ENCODE measurements at places on chromosomes 6 and 20. TPM values are rescaled to one million over a fixed set of nuclear protein-coding genes. Genes with fewer than 3 reads are reported as not detected.

DNA sequence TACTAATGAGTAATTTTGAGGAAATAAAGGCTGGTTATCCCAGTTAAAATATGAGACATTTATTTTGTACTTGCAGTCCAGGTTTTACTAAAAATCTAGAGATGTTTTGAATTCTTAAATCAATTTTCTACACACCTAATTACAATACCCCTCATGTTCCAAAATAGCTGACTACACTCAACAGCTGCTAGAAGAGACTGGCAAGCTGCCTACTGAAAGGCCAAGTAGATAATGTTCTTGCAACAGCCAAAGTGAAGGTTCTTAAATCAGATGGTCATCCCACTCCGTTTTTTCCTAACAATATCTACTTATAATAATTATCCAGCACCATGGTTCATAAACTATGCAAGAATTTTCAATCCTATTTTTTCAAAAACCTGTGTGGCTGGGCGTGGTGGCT, 69.0 kb downstream of the DTNBP1 start:
- H3K36me3 ChIP-seq, result peaks cover 2% of the 10 kb centered on the region
- H3K4me1 ChIP-seq, result peaks cover 37% of the 10 kb centered on the region
- no peaks in the 10 kb centered on the region for H3K27me3 ChIP-seq
- H3K4me3 ChIP-seq, result no peak overlapping the region
- no peak for DNase-seq
- H3K27ac ChIP-seq, result no peak overlapping the region

GRCh38 chr6:170314983-170315382, 8.4 kb downstream of the FAM120B start:
- no peak overlapping the region for H3K4me3 ChIP-seq
- H3K4me1 ChIP-seq, result peaks cover 52% of the 10 kb centered on the region
- DNase-seq, result no peak
- H3K27ac ChIP-seq, result no peak overlapping the region

DNA sequence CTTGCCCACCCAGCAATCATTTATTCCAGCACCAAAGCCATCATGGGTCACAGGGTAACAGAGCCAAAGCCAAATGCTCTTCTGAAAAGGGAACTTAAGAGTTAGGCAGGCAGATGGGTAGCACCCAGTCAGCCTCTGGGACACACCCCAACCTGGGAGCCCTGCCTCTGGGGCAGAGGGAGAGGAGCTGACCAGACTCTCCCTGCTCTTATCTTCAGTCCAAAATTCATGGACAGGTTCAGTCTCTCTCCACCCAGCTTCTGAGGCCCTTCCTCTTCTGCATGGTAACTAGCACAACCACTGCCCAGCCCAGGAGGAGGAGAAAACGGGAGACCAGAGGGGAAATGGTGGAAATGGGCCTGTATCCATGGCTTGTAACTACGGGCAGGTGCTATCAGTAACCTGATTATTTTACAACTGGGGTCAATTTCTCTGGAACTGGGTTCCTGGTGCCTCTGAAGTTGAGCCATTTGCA, 105.4 kb downstream of the NOL4L start:
- no peak for DNase-seq
- no peaks in the 10 kb centered on the region for H3K36me3 ChIP-seq
- H3K27ac ChIP-seq, result peak overlapping the region; percentile 8
- H3K27me3 ChIP-seq, result no peaks in the 10 kb centered on the region

Gene GHRH
- not detected for total RNA-seq

- peaks cover 26% of the 10 kb centered on the region for H3K4me1 ChIP-seq
- no peaks in the 10 kb centered on the region for H3K27me3 ChIP-seq
- H3K27ac ChIP-seq, result no peak overlapping the region
- H3K36me3 ChIP-seq, result no peaks in the 10 kb centered on the region
Observed at GRCh38 chr6:107673076-107673494, 151.0 kb downstream of the SCML4 start.

Gene FAM209A
- total RNA-seq, result 1.1 TPM

DNA sequence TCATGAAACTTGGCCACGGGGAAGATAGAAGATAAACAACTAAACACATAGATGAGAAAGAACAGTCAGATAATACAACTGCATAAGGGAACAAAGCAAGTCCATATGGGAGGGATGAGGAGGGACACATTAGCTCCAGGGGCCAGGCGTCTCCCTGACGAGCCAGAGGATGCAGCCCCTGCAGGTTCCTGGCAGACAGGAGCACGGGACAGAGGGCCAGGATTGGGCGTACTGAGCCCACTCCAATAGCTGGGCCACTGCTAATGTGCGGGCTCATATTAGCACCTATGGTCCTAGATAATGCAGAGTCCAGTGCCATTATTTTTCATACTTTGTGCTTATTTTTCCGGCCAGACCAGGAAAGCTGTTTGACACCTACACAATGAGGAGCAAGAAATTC, 182.9 kb downstream of the ANKRD60 start:
- H3K27ac ChIP-seq, result no peak overlapping the region
- H3K4me1 ChIP-seq, result no peaks in the 10 kb centered on the region
- no peaks in the 10 kb centered on the region for H3K36me3 ChIP-seq
- DNase-seq, result no peak

Gene SLC17A3
- total RNA-seq, result not detected

GRCh38 chr6:26045065-26045927, 41.9 kb upstream of the HFE start:
- peak; percentile 85 for DNase-seq
- H3K4me1 ChIP-seq, result peaks cover 10% of the 10 kb centered on the region
- H3K27ac ChIP-seq, result peak overlapping the region; percentile 96

Gene SLC22A7
- total RNA-seq, result not detected

Gene CGA
- not detected for total RNA-seq

DNA sequence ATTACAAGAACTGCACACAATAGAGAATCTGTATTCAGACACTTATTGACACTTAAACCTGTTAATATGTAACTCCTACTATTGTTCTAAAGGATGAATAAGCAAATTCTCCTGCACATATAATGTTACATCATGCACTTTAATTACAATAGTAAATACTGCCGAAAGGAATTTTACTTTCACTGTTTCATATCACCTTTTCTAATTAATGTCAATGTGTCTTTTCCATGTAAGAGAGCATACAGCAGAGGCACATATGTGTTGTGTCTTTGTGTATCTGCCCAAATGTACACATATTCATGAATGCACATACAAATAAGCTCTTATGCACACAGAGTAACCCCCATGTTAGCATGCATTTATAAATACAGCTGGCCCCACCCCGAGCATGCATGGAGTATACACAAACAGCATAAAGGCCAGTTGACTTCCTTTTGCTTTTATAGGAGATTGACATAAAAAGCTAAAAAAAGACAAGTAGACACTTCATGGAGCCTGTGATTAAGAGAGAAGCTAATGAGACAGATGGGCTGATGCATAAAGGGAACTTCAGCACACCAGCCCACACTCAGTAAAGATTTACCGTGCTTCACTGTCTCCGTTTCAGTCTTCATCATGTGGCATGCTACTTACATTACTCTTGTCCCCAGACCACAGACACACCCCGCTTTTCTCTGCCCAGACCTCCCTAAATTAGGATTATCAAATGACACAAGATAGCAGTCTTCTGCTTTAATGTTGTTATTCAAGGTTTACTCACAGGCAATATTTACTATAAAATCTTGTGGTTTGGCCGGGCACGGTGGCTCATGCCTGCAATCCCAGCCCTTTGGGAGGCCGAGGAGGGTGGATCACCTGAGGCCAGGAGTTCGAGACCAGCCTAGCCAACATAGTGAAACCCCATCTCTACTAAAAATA, 184.6 kb downstream of the ATXN1 start:
- no peak overlapping the region for H3K4me3 ChIP-seq
- peaks cover 4% of the 10 kb centered on the region for H3K4me1 ChIP-seq
- H3K36me3 ChIP-seq, result peaks cover 26% of the 10 kb centered on the region
- no peaks in the 10 kb centered on the region for H3K27me3 ChIP-seq
- H3K27ac ChIP-seq, result no peak overlapping the region
- DNase-seq, result no peak

DNA sequence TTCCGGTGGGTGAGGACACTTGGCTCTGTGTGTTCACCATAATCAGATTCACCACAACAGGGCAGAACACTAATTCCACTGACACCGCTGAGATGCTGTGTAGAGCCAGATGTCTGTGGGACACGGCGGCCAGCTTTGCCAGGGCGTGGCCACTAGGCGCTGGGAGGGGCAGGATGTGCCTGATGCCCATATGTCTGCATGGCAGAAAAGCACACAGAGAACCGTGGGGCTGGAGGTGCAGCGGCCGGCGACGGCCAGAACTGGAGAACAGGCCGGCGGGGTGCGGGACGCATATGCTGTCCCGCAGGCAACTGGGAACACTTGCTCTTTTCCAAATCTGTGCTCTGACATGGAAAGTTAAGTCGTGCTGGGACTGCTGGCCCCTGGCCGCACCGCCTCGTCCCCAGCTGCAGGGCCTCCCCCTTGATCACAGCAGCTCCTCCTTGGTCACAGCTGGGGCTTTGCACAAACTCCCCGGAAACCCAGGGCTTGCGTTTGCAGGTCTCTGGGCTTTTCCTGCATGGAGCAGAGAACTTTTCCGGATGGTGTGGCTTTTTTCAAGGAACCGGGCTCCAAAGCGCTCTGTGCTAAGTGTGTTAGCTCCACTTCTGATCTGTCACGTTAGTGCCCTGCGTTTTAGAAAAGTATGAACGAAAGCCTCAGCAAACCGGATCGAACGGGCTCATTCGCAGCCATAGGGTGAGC, 31.1 kb downstream of the NTSR1 start:
- H3K4me1 ChIP-seq, result peaks cover 34% of the 10 kb centered on the region
- no peaks in the 10 kb centered on the region for H3K36me3 ChIP-seq
- H3K27ac ChIP-seq, result peak overlapping the region; percentile 91
- peak; percentile 64 for DNase-seq
- peak overlapping the region; percentile 65 for H3K4me3 ChIP-seq

Gene PROKR2
- not detected for total RNA-seq

Gene RIPOR3
- total RNA-seq, result not detected

Gene MICB
- 17.7 TPM for total RNA-seq

Gene MCCD1
- total RNA-seq, result not detected

Data from activated CD8-positive, alpha-beta T cell treated with anti-CD3 and anti-CD28 coated beads for 36 hours (primary cell).